Foreskin fibroblast (primary cell): ENCODE measurements at places on chromosomes 11 and 22.

- DNase-seq, result no peak
Observed at GRCh38 chr11:66688561-66689534, 11.2 kb upstream of the RBM4B start.

- DNase-seq, result peak; percentile 96
Observed at GRCh38 chr11:10307400-10308200, 2.7 kb downstream of the ADM start.

GRCh38 chr11:125211191-125211947, 46.8 kb downstream of the PKNOX2 start:
- no peak for DNase-seq

DNA sequence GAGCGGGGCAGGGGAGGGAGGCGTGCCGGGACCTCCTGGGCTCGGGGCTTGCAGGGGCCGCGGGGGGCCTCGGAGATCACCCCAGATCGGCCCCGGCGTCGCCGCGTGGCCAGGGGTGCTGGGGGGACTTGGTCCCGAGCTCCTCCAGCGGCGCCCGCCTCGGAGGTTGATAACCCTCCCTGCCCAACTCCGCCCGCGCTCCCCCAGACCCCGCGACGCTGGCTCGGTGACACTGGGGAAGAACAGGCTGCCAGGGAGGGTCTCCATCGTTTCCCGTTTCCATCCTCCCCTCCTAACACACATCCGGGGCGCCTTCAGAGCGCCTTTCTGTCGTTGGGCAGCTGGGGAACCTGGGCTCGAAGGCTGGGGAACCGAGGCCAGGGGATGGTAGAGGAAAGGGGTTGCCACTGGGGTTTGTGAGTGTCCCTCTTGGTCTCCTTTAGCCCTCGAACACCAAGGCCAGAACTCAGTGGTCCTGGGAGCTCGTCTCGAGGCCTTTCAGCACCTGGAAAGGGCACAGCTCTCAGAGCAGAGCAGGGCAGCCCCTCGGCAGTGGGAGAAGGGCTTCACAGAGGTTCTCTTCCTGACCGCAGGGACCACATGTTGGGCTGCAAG, 431 bp downstream of the SLC37A2 start:
- no peak for DNase-seq

DNA sequence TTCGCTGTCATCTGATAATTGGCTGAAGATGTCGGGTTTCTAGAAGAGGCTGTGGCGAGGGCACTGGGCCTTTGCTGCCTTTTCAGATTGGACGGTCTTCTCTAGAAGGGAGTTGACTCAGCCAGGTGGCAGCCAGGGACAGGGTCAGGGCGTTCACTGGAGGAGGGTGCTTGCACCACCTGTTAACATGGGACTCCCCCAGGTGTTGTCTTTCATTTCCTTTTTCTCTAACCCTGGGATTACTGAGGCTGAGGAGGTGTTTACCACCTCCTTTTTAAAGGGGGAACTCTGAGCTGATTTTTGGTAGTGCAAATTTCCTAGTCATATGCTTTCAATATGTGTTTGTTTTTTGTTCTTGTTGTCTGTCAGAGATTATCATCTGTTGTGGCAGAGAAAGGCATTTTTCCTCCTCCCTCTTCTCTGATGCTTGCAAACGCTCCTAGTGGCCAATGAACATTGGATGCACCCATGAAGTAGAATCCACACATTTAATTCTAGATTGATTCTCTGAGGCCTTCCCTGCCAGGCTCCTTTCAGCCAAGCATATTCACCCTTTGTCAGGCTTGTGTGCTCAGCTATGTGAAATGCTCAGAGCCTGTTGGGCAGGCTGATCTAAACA, 54.1 kb downstream of the LDLRAD3 start:
- peak; percentile 34 for DNase-seq

DNA sequence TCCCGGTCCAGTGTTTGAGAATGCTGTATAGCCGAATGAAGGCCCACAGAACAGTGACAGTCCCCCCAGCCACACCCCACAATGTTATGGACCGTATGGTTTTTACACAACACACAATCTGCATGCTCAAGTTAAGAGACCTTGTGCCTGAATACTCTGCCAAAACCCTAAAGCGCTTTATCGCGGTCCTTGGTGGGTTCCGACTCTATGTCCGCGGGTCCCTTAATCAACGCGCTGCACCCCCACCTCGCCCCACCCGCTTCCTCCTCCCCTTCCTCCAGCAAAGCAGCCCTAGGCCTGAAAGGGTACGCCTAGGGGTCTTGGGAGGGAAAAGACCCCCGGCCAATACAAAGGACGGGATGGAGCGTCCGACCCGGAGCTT, 442 bp downstream of the COPB1 start:
- peak; percentile 31 for DNase-seq

GRCh38 chr11:86134580-86135318, 65.9 kb upstream of the PICALM start:
- DNase-seq, result no peak

- no peak for DNase-seq
Observed at GRCh38 chr11:30210357-30210756, 20.5 kb upstream of the FSHB start.

- no peak for DNase-seq
Observed at GRCh38 chr11:26851696-26852095, 129.8 kb upstream of the SLC5A12 start.

DNA sequence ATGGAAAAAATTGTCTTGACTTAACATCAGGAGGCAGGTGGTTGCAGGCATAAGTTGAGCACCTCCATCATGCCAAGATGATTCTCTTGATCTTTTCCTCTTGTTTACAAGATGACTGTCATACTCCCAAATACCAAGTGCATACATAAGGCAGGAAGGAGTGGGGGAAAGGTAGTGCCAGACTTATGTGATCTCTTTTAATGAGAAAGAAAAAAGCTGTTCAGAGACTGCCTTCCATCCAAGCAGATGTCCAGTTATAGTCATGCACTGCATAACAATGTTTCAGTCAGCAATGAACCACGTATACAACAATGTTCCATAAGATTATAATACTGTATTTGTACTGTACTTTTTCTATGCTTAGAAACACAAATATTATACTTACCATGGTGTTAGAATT, 135.7 kb downstream of the EHF start:
- peak; percentile 47 for DNase-seq

GRCh38 chr11:456533-456932, 6.5 kb downstream of the PTDSS2 start:
- DNase-seq, result no peak

- DNase-seq, result no peak
Observed at GRCh38 chr11:85945296-85945695, 90.1 kb downstream of the CCDC83 start.

- DNase-seq, result no peak
Observed at GRCh38 chr11:34886609-34887008, 29.6 kb downstream of the APIP start.

- no peak for DNase-seq
Observed at GRCh38 chr11:111120161-111120560, 125.4 kb upstream of the POU2AF2 start.

- no peak for DNase-seq
Observed at GRCh38 chr22:30892731-30893221, 75.8 kb downstream of the MORC2 start.

DNA sequence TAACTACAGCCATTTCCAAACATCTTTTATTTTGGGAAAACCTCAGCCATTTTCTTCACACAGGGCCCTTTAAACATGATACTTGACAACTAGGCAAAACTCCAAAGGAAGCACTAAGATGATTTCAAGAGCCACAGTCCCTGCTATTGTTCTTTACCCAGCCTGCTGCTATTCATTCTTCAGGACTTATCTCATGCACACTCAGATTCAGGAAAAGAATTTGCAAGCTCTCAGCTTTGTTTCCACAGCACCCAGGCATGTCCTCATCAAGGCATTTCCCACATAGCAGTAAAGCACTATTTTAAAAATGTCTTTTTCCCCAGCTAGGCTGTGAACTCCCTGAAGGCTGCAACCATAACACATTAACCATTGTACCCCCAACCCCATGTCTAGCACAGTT, 609.3 kb upstream of the CCDC90B start:
- DNase-seq, result no peak

GRCh38 chr22:42308892-42309468, 38.5 kb upstream of the TCF20 start:
- no peak for DNase-seq

- no peak for DNase-seq
Observed at GRCh38 chr11:73542175-73542574, 55.7 kb downstream of the FAM168A start.

DNA sequence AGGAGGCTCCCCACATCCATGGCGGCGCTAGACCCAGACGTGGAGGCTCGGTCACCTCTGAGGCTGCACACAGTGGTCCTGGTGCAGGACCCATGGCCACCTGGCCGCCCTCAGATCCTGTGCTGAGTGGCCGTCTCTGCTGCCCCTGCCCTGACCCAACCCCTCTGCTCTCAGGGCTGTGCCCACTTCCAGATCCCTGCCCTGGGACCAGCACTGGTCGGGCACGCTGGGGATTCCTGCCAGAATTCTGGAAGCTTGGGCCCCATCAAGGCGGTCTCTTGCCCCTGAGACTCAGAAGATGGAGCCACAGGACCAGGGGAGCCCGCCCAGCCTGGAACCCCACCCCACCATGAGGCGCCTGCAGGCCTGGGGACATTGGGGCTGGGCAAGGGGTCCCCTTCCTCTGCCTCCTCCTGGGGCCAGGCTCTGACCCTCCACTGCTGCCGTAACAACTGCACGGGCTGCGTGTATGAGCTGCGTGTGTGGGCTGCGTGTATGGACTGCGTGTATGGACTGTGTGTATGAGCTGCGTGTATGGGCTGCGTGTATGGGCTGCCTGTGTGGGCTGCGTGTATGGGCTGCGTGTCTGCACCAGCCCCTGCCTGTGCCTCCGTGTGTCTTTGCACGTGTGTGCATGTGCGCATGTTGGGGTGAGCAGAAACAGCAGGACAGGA, 48.7 kb downstream of the IGLL1 start:
- DNase-seq, result no peak

GRCh38 chr11:86440305-86440716, 65.6 kb downstream of the CCDC81 start:
- peak; percentile 34 for DNase-seq

DNA sequence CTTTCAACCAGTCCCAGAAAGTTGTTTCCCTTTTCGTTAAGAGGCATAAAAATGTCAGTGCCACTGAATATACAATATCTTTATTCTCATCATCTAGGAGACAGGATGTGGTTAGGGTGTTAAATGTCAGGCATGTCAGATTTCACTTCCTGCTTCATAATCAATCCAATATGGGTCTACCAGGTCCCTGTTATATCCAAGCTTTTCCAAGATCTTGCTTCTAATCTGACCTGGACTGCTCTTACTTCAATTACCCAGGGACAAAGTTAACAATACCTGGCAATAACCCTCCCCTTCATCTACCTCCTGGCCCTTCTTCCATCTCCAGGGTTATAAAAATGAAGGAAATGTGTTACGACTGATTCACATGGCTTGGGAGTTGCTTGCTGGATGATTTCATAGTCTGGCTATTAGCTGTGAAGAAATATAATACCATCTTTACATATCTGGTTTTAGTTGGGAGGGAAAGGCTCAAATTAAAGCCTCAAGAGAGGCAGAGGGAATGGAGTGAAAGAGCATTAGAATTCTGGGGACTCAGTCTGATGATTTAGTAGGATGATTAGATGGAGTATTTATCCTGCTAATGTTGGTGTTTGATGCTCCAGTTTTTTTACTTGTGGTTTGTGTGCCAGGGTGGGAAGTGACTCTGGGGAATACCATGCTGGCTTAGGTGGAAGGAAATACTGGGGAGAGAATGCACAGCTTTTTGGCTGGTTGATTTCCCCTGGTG, 534.3 kb downstream of the ETS1 start:
- DNase-seq, result peak; percentile 66

DNA sequence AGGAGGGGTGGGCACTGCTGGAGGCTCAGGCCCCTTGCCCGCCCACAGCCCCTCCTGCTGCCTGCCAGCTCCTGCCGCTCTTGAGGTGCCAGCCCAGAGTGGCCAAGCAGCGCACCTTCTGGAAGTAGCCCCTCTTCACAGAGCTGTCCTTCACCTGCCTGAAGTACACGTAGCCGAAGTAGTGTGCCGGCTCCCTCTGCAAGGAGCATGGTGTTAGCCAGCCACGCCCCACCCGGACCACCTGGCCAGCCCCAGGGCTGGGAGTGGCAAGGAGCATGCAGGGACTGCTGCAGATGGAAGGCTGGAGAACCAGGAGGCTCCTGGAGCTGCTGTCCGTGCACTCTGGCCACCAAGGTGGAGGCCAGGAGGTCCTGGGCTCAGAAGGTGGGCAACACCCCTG, 9.6 kb downstream of the DENND6B start:
- no peak for DNase-seq

DNA sequence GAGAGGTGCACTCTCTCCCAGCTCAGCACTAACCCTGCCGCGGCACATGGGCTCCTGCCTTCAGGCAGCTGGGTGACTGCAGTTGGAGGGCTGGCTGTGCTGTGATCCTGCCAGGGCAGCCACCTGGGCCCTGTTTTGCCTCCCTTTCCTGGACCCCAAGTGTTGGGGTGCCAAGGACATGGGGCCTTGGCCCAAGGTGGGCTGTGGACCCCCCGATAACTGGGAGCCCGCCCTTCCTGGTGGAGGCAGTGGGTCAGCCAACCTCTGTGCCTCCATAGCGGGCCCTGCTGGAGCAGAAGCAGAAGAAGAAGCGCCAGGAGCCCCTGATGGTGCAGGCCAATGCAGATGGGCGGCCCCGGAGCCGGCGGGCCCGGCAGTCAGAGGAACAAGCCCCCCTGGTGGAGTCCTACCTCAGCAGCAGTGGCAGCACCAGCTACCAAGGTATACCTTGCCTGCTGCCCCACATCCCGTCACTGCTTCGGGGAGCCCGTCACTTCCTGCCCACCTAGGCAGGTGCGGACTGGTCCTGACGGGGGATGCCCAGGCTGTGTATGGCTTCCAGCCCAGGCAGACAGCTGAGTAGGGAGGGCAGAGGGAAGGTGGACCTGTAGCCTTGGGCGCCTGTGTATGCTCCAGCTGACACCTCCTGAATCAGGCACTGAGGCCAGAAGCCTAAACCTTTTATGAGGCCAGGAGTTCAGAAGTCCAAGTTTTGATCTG, 8.9 kb downstream of the TUB start:
- no peak for DNase-seq

- DNase-seq, result peak; percentile 89
Observed at GRCh38 chr22:46171940-46172339, 21.6 kb downstream of the PPARA start.

GRCh38 chr22:21837248-21837979, 30.0 kb downstream of the MAPK1 start:
- DNase-seq, result peak; percentile 89

GRCh38 chr22:39486951-39487825, 14.9 kb upstream of the MIEF1 start:
- DNase-seq, result no peak

GRCh38 chr22:27552176-27552575, 249.4 kb downstream of the MN1 start:
- no peak for DNase-seq

- no peak for DNase-seq
Observed at GRCh38 chr11:2213384-2213842, 41.8 kb upstream of the TH start.

DNA sequence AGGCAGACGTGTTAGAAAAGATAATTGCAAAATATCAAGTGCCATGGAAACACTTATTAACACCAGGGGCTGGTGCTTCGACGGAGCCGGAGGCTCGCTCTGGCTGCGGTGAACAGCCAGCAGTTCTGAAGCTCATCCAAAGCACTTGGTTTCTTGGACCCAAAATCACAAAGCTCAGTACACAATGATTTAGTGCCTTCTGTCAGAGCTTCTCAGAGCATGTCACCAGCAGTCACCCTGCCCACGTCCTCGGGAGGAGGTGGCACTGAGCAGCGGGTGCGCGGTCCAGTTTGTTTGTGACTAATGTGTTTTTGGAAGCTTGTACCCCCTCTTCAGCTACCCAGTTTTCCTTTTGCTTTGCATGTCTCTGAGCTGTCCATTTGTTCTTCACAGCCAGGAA, 58.7 kb upstream of the KIRREL3 start:
- DNase-seq, result no peak
